ENCODE measurements at places on chromosomes 7 and 10. TPM values are rescaled to one million over a fixed set of nuclear protein-coding genes. Genes with fewer than 3 reads are reported as not detected.
A peak's percentile ranks its signal among the peaks of the same experiment; 100 is the strongest.

GTF2IRD1 gene
- 9.3 TPM for total RNA-seq

PLEKHS1 gene
- total RNA-seq = 2.9 TPM

DNA sequence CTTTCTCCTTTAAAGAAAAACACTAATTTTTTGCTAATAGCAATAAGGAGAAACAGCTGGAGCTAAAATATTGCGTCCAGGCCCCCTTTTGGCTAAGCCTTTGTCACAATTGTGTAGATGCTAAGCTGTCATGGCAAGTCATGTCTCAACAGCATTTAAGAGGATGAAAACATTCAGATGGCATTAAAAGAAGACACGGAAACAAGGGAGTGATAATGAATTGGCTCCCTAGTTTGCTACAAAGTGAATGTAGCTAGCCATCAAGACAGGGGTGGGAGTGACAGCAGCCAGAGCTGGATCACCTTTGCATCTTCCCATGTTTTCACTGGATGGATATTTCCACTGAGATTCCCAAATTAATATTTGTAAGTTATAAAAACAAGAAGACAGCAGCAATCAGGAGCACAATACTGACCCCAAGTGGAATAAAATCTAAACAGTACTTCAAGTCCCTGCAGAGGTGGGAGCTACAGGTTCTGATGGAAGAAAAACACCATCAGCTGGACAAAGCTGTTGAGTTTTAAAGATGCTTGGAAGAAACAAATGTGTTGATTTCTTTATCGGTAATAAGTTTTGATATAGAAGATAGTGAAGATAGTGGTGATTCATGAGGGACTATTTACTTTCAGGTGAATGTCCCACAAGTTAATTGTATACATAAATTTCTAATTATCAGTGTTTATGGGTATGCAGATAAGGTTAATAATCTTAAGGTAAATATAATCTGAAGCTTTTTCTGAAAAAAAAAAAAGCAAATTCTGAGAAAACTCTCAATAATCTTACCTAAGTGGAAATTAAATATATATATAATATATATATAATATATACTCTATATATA is 129.4 kb downstream of the SLC16A9 start:
- peak; percentile 77 for DNase-seq

- peak; percentile 27 for DNase-seq
These were observed 301.5 kb downstream of the FZD1 start for GRCh38 chr7:91565499-91566401.

GRCh38 chr10:97711640-97712572 is 1.6 kb upstream of the MARVELD1 start:
- no peak for DNase-seq

- no peak for DNase-seq
These were observed 112.7 kb downstream of the REEP3 start for GRCh38 chr10:63633677-63634487.

- DNase-seq = no peak
These were observed 524.1 kb upstream of the SEMA3D start for GRCh38 chr7:85710960-85711359.

DNA sequence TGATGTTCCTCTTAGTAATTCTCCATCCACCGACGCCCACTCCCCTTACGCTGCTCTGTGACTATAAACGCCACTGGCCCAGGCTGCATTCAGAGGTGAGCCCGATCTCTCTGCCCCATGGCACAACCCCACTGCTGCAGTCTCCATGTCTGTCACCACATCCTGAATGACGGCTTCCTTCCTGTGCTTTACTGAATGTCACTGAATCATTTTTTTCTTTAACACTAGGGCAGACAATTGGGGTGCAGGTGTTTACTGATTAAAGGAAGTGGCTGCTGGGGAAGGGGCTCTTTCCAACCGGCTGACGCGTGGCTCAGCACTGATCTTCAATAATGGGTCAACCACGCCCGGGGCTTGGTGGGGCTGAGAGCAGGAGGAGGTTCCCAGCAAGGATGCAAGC is 208.3 kb downstream of the USP6NL start:
- no peak for DNase-seq

DNA sequence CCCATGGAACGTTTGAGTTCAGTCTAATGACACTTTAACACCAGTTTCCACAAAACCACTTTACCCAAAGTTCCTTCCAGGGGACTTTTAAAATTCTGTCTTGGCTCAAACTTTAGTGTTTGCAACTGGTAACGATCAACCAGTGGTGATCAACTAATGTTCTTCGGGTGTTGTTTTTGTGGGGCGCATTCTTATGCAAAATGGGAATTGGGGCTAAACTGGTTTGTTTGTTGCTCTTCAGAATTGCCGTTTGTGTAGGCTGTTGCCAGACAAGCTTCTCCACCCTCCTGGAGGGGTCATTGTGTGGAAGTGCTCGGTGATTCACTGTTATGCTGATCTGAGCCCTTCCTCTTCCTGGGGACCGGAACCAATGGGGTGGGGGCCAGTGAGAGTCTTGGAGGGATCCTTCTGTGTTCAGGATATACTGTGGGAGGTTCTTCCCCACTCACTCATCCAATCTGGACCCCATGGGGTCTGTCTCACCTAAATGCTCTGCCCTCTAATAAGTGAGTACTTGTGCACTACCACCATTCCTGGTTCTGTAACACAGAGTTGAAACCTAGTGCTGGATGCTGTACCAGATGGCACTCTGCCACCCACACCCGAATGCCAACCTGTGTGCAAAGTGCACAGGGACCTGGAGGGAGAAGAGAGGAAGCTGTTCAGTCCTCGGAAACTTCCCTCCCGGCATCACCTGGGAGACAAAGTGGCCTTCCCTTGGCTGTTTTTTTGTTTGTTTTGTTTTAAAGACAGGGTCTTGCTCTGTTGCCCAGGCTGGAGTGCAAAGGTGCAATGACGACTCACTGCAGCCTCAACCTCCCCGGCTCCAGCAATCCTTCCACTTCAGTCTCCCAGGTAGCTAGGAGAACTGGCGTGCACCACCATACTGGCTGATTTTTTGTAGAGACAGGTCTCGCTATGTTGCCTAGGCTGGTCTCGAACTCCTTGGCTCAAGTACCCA is 2.1 kb downstream of the NFE2L3 start:
- DNase-seq = peak; percentile 77

GRCh38 chr7:105021352-105021751 is 7.3 kb downstream of the KMT2E start:
- no peak for DNase-seq
